ENCODE measurements at places on chromosomes 7 and 10. TPM values are rescaled to one million over a fixed set of nuclear protein-coding genes. Genes with fewer than 3 reads are reported as not detected.

- no peak for DNase-seq
Measured at GRCh38 chr7:82985144-82985802, 177.4 kb downstream of the PCLO start.

- DNase-seq, result no peak
Measured at GRCh38 chr7:34036051-34036920, 130.9 kb downstream of the BMPER start.

Gene SORCS1
- polyA plus RNA-seq, result 6.4 TPM

- DNase-seq, result peak; percentile 75
Measured at GRCh38 chr10:13272164-13272571, 27.7 kb downstream of the PHYH start.

- DNase-seq, result no peak
Measured at GRCh38 chr10:21603721-21604120, 69.7 kb downstream of the MLLT10 start.

DNA sequence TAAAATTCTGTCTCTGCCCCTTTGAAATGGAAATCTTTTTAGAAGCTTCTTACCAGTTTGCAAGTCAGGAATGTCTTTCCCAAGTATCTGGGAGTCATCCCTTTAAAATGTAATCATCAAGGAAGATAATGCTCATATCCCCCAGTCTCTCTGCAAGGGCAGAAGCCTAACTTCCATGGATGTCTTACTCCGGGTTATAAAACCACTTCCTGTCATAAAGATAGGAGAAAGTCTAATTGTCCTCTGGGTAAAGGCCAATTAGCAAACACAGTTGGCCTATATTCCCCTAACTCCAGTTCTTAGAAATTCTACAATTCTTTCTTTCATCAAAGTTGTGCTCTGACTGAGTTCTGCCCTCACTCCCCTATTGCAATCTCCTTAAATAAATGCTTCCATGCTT, 1631.5 kb upstream of the LRRTM3 start:
- no peak for DNase-seq
